Left colon (tissue), 2 donors: ENCODE measurements at places on chromosomes 3 and 15.

DNA sequence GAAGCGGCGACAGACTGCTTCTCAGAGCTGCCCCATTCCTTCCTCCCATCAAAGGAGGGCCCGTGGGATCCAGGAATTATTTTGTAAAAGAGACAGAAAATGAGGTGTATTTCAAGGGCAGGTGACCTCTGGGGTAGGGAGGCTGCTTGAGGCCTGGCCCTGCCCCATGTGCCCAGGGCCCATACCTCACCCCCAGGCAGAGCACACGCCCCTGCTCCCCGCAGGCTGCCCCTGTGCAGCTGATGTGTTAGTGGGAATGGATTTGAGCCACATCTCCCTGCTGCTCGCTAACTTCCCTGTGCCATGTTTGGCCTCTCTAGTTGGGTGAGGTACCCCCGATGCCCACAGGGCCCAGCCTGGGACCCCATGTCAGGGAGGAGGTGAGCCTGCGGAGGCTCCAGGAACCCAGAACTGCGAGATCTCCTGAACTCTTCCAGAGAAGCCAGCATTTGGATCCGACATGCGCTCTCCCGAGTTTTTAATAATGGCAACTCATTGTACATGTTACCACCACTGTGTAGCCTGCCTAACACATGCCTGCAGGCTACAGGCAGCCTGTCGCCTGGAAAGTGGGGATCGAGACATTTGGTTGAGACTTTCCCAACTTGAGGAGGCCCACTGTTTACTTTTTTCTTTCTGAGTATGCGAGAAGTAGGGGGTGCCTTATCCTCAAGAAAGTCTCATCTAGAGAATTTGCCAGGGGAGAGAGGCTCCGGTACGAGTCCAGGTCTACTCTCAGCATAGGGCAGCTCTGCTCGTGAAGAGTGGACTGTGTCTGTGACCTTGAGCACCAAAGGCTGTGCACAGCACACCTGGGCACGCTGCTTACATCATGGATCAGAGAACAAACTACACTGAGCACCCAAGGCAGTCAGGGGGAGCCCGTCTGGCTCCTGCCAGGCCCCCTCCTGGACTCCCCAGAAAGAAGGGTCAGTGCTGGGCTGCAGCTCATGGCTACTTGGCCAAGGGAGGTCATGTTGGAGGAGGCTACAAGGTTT, 36.1 kb downstream of the PCSK6 start:
- DNase-seq, result no peak

DNA sequence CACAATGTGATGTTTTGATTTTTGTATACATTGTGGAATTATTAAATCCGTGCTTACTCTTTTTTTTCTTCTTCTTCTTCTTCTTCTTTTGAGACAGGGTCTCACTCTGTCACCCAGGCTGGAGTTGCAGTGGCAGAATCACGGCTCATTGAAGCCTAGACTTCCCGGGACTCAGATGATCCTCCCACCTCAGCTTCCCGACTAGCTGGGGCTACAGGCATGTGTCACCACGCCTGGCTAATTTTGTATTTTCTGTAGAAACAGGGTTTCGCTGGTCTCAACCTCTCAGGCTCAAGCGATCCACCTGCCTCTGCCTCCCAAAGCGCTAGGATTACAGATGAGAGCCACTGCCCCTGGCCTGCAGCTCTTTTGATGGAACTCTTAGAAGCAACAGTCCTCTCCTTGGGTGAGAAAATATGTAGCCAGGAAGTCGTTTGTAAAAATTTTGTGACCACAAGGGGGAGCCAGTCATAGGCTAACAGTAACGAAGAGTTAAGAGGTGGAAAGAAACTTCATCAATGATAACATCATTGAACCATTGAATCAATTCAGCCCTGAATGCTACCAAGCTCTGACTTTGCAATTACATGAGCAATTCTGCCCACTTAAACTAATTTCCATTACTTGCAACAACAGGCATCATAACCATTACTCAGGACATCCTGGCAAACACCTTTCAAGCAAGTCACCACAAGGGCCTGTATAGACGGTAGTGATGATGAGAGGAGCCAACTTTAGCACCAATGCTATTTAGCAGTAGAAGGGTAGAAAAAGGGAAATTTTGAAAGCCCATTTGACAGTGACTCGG, 16.7 kb upstream of the CMTM7 start:
- DNase-seq, result no peak

DNA sequence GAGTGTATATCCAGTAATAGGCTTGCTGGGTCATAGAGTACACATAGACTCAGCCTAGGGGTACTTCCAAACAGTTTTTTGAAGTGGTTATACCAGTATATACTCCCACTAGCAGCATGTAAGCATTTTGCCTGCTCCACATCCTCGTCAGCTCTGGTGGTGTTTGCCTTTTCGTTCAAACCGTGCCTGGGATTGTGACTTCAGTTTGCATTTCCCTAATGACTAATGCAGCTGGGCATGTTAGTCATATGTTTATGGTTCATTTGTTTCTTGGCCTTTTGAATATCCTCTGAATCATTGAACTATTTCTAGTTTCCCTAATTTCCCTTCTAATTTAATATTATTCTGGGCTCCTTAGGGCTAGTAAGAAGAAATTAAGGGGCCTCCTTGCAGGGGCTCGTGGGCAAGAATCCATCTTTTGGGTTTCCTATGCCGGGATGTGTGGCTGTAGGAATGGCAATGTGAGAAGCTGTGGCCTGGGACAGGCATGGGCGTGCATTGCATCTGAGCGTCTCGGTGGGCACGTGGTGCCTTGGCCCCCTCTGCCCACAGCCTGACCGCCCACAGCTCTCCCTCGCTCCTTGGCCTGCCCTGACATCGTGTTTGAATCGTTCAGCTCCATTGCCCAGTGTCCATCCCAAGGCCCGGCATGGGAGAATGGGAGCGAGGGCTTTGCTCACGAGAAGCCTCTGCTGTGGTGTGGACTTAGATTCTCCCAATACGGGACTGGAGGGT, 26.4 kb downstream of the FAH start:
- DNase-seq, result no peak

- DNase-seq, result no peak
Measured at GRCh38 chr3:169295126-169295525, 368.4 kb downstream of the MECOM start.

- DNase-seq, result no peak
Measured at GRCh38 chr15:70812827-70813364, 41.1 kb downstream of the LARP6 start.

DNA sequence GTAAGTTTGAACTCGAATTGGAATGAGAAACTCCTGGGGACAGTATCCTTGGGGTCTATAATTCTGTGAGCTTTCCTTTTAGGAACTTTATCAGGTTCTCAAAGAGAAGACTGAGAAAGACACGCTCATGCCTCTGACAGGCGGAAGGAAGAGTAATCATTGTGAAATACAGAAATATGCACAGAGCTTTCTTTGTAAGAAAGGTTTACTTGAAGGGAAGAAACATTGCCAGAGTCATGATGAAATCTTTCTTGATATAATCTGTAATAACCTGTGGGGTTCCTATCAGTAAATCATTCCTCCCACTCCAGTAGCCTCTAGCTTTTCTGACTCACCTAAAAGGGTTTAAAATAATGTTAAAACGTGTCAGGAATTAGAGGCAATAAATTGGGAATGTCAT, 83.6 kb upstream of the CCDC39 start:
- DNase-seq, result no peak
